ENCODE measurements at places on chromosomes 5 and 9.

GRCh38 chr5:10710513-10711128 lies 50.4 kb downstream of the DAP start:
- no peak for DNase-seq

GRCh38 chr5:133538718-133539117 lies 73.6 kb downstream of the FSTL4 start:
- DNase-seq, result no peak

DNA sequence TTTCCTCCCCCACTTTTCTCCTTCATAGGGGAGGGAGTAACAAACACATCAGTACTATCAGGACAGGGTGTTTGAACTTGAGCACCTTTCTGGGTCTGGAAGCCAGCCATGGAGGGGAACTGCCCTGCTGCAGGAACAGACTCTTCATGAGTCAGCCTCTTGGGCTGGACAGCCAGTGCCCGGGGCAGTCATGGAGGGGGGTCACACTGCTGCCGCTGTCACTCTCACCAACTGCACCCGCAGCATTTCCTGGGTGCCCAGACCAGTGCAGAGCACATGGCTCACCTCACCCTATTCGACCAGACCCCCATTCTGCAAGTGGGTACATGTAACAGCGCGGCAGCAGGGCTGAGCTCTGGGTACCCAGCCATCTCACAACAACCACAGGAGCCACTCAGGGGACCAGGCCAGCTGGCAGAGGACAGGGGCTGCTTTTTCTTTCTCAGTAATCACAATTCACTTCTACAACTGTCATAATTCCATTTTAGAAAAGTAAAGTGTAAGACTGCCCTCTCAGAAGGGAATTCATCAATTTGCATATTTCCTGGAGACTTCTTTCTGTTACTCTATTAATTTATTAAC lies 118.4 kb downstream of the CTNND2 start:
- DNase-seq, result no peak

DNA sequence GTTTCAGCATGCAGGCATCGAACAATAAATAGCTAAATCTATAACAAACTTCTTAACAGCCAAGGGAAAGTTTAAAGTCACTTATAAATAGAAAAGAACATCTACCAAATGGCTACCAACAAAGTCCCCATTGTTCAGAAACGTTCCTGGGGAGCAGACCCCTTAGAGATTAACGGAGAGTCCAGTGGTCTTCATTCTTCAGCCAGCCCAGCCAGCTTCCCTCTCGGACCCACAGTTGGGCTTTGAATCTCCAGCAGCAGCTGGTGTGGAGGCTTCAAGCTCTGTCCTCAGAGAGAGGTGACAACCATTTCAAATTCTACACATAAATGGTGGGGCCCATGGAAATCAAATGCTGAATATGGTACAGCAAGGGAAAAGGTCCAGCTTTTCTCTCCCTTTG lies 11.2 kb downstream of the ENC1 start:
- DNase-seq, result no peak

GRCh38 chr5:14212838-14213237 lies 69.7 kb downstream of the TRIO start:
- DNase-seq, result no peak

- DNase-seq, result no peak
Measured at GRCh38 chr5:56791396-56791795, 24.0 kb upstream of the MAP3K1 start.

DNA sequence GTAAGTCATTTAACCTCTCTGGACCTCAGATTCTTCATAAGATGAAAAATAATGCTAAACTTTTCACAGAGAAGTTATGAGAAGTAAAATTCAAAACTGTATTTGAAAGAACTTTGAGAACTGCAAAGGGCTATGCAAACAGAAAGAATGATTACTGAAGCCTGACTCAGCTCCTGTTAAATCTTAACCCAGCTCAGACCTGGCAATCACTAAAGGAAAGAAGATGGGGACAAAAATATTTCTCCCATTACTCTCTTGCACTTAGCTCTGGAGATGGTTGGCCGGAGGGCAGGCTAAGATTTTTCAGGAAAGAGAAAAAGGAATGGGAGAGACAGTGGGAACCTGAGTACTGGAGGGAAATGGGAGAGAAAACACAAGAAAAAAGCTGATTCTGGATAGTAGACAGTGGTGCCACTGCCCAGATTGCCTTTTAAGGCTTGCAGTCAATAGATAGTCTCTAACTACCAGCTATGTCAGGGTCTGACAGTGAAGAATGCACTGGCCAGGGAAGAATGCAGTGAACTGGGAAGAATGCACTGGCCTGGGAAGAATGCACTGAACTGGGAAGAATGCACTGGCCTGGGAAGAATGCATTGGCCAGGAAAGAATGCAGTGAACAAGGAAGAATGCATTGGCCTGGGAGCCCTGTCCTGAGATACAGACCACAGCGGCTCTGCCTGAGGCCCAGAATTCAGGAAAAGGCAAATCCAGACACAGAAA lies 25.2 kb upstream of the CEMIP2 start:
- DNase-seq, result no peak

- DNase-seq, result no peak
Measured at GRCh38 chr9:94922691-94923107, 196.2 kb downstream of the AOPEP start.

DNA sequence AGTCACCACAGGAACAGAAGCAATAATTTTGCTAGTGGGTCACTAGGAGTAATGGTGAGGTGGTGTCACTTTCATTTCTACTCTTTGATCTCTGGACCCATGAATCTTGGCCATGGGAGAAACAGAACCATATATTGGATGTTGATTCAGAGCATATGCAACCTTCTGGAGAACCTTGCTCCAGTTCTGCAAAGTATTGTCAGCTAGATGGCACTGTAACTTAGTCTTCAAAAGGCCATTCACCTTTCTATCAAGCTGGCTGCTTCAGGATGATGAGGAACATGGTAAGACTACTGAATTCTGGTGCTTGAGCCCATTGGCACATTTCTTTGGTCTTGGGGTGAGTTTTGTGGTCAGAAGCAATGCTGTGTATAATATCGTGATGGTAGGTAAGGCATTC lies 129.1 kb upstream of the FBN2 start:
- no peak for DNase-seq

GRCh38 chr5:66742083-66742895 lies 146.1 kb downstream of the MAST4 start:
- no peak for DNase-seq

DNA sequence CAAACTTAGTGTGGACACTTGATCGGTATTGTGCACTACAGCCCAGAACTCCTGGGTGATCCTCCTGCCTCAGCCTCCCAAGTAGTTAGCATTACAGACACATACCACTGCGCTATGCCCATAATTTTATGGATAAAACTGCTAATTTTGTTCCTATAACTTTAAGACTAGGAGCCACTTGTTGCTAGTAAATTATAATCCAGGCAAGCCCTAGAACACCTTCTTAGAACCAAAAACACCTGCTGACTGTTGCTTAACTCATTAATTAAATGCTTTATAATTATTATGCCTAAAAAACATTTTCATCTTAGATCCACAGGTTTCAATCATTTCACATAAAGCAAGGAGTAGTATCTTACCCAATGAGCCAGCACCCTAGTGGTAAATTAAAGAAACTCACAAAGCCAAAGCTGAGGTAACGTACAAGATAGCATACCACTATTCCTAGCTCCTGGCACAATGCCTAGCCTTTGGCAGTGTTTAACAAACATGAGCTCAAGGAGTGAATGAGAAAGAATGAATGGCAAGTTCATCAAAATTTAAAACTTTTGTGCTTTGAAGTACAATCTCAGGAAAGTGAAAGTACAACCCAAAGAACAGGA lies 5.4 kb downstream of the MRPS27 start:
- no peak for DNase-seq

- no peak for DNase-seq
Measured at GRCh38 chr9:73050887-73051550, 98.2 kb upstream of the ALDH1A1 start.

DNA sequence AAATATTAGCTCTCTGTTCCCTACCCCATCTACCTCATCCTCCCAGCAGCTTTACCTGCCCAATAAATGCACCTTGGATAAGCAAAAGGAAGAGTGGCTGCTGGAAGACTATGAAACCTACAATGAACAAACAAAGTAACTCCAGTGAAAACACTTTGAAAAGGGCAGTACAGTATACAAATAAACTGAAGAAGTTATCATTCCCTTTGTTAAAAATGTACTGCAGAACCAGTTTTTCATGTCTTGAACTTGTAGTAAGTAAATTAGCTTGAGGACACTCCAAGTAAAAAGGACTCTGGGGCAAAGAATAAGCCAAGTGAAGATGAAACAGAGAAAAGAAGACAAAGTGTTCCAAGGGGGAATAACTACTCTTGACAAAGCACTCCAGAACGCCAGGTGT lies 457.1 kb downstream of the DTWD2 start:
- DNase-seq, result no peak

DNA sequence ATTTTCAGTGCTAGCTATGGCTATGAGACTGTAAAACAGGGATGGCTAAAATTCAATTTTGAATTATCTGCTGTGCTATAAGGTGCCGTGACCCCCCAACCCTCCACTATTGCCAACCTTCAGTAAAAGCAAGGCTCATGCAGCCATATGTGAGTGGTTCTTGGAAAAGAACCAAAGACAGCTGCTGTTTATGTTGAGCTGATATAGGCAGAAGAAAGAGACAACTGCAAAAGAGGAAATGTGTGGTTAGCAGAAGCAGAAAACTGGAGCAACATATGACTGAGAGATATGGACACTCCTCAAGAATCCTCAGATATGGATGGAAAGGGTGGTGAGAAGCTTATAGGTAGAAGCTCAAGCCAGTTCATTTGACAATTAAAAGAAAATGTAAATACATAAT lies 200.3 kb downstream of the TLE1 start:
- DNase-seq, result no peak

DNA sequence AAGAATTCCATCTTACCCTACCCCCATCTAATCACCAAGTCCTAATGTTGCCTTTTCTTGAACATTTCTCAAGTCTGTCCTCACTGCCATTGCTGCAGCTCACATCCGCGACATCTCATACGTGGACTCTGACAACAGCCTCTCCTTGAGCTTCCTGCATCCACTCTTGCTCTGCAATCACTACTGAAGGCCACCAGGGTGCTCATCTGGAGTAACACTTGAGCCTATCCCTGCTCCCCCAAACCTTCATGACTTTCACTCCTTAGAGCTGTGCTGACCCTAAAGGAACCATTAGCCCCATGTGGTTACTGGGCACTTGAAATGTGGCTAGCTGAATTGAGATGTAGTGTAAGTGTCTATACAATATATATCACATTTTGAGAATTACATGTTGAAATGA lies 46.4 kb upstream of the CTXN3 start:
- DNase-seq, result no peak

GRCh38 chr5:137845472-137845871 lies 22.2 kb upstream of the MYOT start:
- DNase-seq, result no peak

DNA sequence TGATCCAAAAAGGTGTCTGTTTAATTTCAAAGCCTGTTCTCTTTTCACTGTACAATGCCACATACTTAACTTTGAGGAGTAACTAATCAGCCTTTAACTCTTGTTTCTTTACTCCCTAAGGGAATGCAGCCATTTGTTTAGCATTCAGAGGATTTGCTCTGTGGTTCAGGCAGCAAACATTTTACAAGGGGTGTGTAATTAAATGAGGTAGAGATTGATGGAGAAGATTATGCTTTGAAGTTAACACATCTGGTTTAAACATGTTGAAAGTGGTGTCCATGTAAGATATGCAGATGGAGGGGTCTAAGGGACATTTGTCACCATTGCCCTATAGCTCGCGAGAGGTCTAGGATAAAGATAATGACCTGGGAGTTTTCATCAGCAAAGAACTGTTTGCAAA lies 41.9 kb downstream of the TMEM215 start:
- DNase-seq, result no peak

DNA sequence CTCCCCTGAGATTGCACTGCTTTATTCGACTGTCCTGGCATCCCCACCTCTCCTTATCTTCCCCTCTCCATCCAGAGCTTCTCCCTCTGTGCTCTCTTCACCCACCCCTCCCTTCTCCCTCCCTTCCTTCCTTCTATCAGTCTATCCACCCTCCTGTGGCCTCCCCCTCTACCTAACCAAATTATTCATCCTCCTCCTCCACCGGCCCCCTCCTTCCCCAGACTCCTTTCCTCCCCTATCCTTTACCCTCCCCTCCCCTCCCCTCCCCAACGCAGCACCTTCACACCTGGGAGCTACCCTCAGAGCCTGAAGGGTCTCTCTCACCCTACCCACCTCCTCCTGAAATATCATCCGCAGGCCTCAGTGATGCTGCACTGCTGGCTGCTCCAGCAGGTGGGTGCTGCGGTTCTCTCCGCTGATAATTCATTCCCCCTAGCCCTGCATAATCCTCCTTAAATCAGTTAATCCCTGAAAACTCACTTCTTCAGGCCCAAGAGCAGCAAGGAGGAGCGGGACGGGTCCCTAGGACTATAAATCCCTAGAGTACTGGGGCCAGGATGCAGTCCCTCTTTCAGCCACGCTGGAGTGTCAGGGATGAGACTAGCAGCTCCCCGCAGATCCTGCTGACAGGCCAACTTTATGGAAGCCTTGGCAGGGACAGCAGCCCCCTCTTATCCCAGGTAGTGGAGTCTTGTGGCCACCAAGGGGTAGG lies 97.8 kb downstream of the PCDH1 start:
- no peak for DNase-seq

- DNase-seq, result no peak
Measured at GRCh38 chr5:124580512-124580911, 165.9 kb downstream of the ZNF608 start.

DNA sequence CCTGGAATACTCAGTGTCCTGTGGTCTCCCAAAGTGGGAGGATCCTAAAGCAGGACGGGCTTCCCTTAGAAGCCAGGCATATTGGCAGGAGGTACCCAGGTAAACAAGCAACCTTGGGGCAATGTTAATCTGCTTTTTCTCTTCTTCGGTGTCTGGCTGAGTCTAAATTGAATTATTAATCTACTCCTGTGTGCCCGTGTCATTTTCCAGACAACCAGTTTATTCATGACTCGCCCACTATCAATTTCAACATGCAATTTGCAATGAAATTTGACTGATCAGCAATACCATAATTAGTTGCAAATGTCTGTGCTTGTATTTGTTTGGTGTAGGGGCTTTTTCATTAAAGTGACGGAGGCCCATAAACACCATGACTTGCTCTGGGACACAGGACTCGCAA lies 32.9 kb upstream of the JADE2 start:
- no peak for DNase-seq

GRCh38 chr9:123419721-123420591 lies 64.0 kb downstream of the CRB2 start:
- no peak for DNase-seq

- no peak for DNase-seq
Measured at GRCh38 chr5:132207778-132208177, 19.9 kb downstream of the P4HA2 start.

DNA sequence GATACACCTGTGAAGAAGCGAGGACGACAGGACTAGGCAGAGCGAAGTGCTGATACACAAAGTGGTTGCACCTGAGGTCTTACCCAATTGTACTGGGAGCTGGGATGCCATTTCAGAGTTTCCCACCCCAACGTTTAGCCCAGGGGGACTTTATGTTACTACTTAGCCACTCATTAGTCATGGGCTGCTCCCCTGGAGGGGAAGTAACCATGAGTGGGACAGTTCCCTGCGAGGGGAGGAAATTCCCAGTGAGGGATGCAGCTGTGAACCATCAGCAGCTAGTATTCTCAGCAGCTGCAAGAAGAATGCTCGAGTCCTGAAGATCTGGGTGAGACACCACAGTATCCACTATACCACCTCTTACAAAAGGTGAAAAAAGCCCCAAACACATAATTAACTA lies 93.7 kb upstream of the ACTBL2 start:
- no peak for DNase-seq

Data from NCI-H2107 (cell line).